ENCODE measurements at places on chromosomes 4 and X. TPM values are rescaled to one million over a fixed set of nuclear protein-coding genes. Genes with fewer than 3 reads are reported as not detected.

Gene MAD2L1
- 6.1 TPM for total RNA-seq

GRCh38 chr4:140423106-140423505 is 4.3 kb downstream of the CLGN start:
- no peak overlapping the region for H3K4me3 ChIP-seq
- DNase-seq = no peak
- peaks cover 42% of the 10 kb centered on the region for H3K27me3 ChIP-seq
- H3K4me1 ChIP-seq = peaks cover 5% of the 10 kb centered on the region
- H3K36me3 ChIP-seq = peaks cover 2% of the 10 kb centered on the region
- H3K27ac ChIP-seq = no peak overlapping the region

DNA sequence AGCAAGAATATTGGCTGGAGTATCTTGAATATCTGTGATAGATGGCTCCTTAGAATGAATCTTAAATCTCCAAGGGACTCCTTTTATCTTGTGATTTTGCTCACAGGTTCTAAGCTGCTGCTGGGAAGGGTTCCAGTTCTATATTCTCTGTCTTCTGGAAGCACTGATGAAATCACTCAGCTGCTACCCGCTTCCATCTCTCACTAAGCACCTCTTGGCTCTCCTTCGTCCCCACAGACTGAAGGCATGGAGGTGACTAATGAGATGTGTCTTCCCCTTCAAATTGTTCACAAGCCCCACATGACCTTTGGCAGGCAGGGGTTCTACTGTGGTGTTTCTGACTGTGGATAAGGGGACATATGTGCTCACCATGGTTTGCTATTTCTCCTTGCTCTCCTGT is 75.9 kb downstream of the C4orf51 start:
- H3K4me1 ChIP-seq = no peaks in the 10 kb centered on the region
- H3K4me3 ChIP-seq = no peak overlapping the region
- H3K27ac ChIP-seq = no peak overlapping the region
- H3K36me3 ChIP-seq = peaks cover 5% of the 10 kb centered on the region
- H3K27me3 ChIP-seq = peaks cover 8% of the 10 kb centered on the region

DNA sequence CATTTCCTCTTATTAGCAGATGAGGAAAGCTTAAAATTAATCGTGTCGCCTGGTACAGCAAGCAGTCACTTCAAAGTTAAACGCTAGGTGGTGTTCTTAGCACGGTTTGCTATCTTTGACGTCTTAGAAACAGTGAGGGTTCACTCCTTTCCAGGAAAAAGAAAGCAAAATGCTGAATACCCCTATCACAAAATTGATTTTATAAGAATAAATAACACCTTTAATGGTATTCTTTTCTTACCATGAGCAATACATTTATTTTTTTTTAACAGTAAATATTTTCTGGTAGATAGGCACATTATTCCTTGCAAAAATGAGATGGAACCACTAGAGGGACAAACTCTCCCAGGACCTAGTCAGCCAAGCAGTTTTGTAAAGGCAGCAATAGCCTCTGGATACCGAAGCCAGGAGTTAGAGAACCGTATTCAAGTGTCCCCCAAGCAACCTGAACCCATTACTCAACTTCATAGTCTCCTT is 153.9 kb downstream of the KDR start:
- H3K36me3 ChIP-seq = no peaks in the 10 kb centered on the region
- no peak overlapping the region for H3K27ac ChIP-seq
- no peak for DNase-seq

- H3K4me3 ChIP-seq = no peak overlapping the region
- no peaks in the 10 kb centered on the region for H3K4me1 ChIP-seq
- DNase-seq = no peak
- no peaks in the 10 kb centered on the region for H3K27me3 ChIP-seq
- H3K27ac ChIP-seq = no peak overlapping the region
Observed at GRCh38 chr4:158890294-158890693, 121.5 kb downstream of the FNIP2 start.

- no peaks in the 10 kb centered on the region for H3K27me3 ChIP-seq
- H3K4me1 ChIP-seq = no peaks in the 10 kb centered on the region
- DNase-seq = no peak
- no peak overlapping the region for H3K4me3 ChIP-seq
Observed at GRCh38 chrX:123871309-123871708, 11.5 kb downstream of the XIAP start.

Measured in T-helper 17 cell (primary cell).